Hematopoietic multipotent progenitor cell treated with erythropoietin and hydrocortisone succinate and interleukin-3 and kit ligand, for 8 days (in vitro differentiated cells): ENCODE measurements at places on chromosomes 6 and 20.
A peak's percentile ranks its signal among the peaks of the same experiment; 100 is the strongest.

GRCh38 chr6:157269261-157269794 is 54.0 kb downstream of the TMEM242 start:
- DNase-seq: no peak

DNA sequence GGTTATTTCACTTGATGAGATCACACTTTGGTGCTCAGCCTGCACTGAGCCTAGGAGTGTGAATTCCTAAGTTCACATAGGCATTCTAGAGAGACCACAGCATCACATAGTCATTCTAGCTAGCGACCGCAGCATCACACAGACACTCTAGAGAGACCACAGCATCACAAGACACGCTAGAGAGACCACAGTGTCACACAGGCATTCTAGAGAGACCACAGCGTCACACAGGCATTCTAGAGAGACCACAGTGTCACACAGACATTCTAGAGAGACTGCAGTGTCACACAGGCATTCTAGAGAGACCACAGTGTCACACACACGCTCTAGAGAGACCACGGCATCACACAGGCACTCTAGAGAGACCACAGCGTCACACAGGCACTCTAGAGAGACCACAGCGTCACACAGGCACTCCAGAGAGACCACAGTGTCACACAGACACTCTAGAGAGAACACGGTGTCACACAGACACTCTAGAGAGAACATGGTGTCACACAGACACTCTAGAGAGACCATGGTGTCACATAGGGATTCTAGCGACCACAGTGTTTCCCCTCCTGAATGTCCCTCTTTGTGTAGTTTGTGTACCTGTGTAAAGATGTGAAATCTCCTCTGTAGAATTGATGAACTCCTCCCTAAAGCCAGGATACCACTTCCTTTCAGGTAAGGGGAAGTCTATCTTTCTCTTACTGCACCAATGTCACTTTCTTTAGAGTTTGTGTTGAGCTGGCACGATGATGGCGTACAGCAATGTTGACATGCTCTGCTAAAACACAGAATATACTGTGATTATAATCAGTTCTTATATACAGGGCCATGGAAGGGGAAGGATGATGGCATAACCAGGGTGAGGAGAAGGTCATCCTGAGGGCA is 169.4 kb downstream of the ZDHHC14 start:
- no peak for DNase-seq

DNA sequence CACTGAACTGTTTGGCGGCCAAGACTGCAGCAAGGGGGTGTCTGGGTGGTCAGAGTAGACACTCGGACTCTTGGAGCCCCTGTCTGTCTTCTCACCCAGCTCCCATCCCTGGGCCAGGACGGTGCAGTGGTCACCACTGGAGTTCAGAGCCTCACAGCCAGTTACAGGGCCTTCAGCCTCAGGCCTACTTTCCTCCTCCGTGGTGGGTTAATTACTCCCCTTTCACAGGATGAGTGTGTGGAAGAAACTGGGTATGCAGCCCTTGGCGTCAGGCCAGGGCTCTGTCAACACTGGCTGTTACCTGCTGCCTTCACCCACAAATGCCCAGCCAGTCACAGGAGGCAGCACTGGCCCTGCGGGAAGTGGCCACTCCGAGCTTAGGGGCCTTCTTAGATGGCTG is 1.8 kb upstream of the YTHDF1 start:
- DNase-seq: no peak

DNA sequence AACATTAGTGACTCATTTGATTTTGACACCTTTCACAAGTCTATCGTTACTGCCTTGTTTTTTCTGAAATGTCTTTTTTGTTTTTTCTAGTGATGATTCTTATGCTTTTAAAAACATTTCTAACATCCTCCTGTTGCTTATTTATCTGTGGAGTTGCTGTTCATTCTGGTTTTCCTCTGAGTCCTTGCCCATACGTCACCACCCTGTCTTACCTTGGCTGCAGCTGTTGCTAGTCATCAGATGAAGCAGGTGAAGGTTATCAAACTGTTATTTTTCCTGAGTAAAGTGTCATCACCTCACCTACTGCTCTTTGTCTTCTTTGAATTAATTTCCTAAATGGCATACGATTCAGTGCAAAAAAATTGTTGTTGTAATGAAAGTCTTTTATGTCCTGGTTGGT is 376.6 kb downstream of the GRIK2 start:
- DNase-seq: no peak

GRCh38 chr20:53245574-53245973 is 273.4 kb downstream of the TSHZ2 start:
- DNase-seq: no peak

GRCh38 chr20:1671891-1672669 is 14.5 kb upstream of the SIRPG start:
- no peak for DNase-seq

GRCh38 chr6:157242791-157243190 is 80.5 kb downstream of the TMEM242 start:
- DNase-seq: no peak

DNA sequence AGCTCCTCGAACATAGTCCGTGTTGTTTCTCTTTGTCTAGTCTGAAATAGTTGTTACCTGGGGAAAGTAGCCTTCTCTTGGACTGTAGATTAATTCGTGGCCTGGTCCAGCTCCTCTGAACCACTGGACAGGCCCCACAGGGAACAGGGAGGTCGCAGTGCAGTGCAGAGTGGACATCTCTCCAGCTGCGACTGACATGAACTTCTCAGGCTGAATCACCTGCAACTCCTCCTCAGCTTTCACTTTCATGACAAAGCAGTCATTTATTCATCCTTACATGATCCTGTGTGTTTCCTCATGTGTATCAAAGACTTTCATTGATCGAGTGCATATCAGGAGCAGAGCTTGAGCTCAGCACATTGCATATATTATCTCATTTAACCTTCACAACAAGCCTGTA is 19.1 kb upstream of the SIRPG start:
- no peak for DNase-seq

- no peak for DNase-seq
These were observed 111.0 kb downstream of the TFAP2A start for GRCh38 chr6:10303608-10304506.

DNA sequence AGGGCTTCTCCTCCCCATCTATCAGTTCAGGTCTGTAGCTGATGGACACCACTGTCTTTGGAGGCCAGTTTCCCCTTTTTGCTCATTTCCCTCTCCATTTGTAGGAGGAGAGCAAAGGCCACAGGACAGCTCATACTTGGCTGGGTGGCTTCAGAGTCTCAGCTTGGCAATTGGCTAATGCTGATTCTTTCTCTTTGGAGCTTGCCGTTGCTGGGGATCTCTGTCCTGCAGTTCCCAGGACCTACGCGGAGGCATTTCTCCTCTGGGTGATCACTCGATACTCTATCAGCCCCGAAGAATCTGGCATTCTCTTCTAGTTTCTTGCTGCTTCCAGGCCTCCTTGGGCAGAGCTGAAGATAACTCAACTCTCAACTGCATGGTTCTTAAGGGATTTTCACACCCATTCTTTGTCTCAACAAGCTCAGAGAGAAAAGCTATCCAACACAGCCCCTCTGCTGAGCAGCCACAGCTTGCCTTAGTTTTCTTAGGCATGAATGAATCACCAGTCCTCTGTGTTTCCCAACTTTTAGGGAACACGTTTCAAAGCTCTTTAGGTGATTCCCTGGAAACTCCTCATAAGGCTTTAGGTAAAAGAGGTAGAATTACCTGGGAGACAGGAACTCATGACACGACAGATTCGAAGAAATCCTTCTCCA is 19.2 kb upstream of the SSR1 start:
- DNase-seq: no peak

DNA sequence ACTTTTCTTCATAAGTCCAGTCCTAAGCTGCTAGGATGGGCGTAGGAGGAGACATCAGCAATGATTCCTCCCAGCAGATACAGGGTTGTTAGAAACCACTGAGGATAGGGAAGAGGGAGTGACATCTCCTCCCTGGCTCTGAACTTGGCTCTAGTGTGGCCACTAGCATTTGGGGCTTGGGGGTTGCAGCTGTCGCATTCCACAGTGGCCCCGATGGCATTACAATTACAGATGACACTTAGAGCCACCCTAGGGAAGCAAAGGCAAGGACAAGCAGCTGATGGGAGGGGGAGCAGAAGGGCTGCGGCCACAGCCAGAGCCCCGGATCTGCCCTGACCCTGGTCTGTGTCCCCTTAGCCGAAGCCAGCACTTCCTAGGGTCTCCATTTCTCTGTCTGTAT is 9.5 kb upstream of the CDKN1A start:
- no peak for DNase-seq

GRCh38 chr6:8888468-8888867 is 453.1 kb upstream of the SLC35B3 start:
- DNase-seq: peak; percentile 8

DNA sequence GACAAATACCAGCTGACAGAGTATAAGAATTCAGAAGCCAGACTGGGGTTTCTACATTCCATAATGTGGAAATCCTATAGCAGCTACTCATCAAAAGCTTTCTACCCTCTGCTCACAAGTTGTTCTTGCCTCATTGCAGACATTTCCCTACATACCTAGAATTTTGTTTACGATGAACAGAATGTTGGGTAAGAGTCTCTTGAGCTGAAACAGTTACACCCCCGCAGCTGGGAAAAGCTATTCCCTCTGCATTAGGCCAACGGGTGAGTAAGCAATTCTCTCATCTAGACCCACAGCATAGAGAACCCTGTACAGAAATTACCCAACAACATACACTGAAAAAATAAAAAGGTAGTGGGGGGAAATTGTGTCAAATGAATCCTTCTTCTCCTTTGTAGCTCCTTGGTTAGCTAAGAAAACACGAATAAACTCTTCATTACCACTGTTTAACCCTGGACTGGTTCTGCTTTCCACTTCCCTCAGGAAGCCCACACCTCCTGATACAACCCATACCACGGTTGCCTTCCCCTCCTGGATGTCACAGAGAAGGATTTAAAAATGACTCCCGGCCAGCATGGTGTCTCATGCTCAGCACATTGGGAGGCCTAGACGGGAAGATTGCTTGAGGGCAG is 215.0 kb upstream of the SHLD1 start:
- DNase-seq: no peak

GRCh38 chr6:99521633-99522151 is 6.5 kb upstream of the USP45 start:
- no peak for DNase-seq

DNA sequence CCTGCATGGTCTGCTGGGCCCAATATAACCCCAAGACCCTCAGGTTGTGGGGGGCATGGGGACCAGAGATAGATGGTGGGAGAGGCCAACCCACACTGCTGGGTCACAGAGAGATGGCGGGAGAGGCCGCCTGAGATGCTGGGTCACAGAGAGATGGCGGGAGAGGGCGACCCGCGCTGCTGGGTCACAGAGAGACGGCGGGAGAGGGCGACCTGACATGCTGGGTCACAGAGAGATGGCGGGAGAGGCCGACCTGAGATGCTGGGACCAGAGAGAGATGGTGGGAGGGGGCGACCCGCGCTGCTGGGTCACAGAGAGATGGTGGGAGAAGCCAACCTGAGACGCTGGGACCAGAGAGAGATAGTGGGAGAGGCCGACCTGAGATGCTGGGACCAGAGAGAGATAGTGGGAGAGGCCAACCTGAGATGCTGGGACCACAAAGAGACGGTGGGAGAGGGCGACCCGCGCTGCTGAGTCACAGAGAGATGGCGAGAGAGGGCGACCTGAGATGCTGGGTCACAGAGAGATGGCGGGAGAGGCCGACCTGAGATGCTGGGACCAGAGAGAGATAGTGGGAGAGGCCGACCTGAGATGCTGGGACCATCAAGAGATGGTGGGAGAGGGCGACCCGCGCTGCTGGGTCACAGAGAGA is 133.2 kb downstream of the DLL1 start:
- no peak for DNase-seq

GRCh38 chr20:58459058-58459750 is 56.0 kb downstream of the APCDD1L start:
- no peak for DNase-seq

DNA sequence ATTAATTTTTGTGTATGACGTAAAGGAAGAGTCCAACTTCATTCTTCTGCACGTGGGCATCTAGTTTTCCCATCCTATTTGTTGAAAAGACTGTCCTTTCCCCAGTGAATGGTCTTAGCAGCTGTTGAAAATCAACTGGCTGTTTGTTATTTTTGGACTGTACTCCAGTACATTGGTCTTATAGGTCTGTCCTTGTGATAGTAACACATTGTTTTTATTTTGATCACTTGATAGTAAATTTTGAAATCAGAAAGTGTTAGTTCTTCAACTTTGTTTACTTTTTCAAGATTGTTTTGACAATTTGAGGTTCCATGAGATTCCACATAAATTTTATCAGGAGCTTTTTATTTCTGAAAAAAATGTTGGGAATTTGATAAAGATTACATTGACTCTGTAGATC is 280.2 kb upstream of the FOXQ1 start:
- no peak for DNase-seq

DNA sequence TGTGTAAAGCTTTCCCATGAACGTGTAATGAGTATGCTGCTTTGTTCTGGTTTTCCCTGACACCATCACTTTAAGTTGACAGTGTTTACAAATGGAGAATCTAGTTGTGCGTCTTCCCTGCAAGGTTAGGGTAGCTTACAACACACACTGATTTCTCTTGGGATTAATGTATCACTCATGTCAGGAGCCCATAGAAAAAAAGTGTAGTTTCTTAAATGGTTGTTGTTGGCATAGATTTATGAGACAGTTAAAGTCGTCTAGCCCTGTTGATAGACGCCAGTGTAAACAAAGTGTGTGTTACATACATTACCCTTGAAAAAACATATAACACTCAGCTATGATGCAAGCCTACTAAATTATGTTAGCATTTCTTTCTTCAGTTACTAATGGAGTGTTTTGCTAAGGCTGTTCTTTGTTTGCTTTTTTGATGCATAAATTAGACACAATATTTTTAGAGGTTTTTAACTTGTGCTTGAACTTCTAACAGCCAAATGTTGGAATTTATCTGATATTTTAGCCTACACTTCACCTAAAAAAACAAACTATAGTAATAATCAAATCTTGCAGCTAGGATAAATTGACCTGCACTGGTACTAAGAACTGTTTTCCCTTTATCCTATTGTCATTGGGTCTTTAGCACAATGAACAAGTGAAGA is 88.6 kb downstream of the RNF217 start:
- DNase-seq: no peak

- no peak for DNase-seq
These were observed 128.1 kb downstream of the CEBPB start for GRCh38 chr20:50318710-50319109.

GRCh38 chr6:167574431-167575151 is 249.7 kb downstream of the TTLL2 start:
- DNase-seq: no peak

- DNase-seq: no peak
These were observed 52.9 kb upstream of the PMEPA1 start for GRCh38 chr20:57762531-57763234.

- no peak for DNase-seq
These were observed 32.5 kb downstream of the NT5E start for GRCh38 chr6:85482206-85482904.
